ENCODE measurements at places on chromosomes 3 and 15. TPM values are rescaled to one million over a fixed set of nuclear protein-coding genes. Genes with fewer than 3 reads are reported as not detected.
A peak's percentile ranks its signal among the peaks of the same experiment; 100 is the strongest.

The SPATA12 gene
- total RNA-seq, result 0.43 TPM

The KAT2B gene
- total RNA-seq, result 27.5 TPM

The CAND2 gene
- 6.7 TPM for total RNA-seq

- no peaks in the 10 kb centered on the region for H3K27me3 ChIP-seq
- no peak overlapping the region for H3K4me3 ChIP-seq
- DNase-seq, result no peak
These were observed 37.1 kb upstream of the CCK start for GRCh38 chr3:42302924-42303634.

DNA sequence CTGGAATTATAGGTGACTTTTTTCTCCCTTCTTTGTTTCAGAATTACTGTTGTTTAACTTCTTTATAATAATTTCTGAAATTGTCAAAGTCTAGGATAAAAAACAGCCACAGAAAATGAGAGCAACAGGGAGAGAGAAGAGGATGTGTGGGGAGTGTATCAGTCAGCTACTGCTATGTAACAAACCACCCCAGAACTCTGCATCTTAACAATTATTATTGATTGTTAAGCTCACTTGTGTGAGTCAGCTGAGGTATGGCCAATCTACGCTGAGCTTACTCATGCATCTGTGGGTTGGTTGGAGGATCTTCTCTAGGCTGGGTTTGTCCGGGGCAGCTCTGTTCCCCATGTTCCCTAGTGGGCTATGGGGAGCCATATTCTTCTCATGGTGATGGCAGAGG lies 43.7 kb upstream of the CDV3 start:
- H3K27me3 ChIP-seq, result no peaks in the 10 kb centered on the region
- H3K4me3 ChIP-seq, result no peak overlapping the region
- H3K36me3 ChIP-seq, result no peaks in the 10 kb centered on the region
- H3K4me1 ChIP-seq, result no peaks in the 10 kb centered on the region

DNA sequence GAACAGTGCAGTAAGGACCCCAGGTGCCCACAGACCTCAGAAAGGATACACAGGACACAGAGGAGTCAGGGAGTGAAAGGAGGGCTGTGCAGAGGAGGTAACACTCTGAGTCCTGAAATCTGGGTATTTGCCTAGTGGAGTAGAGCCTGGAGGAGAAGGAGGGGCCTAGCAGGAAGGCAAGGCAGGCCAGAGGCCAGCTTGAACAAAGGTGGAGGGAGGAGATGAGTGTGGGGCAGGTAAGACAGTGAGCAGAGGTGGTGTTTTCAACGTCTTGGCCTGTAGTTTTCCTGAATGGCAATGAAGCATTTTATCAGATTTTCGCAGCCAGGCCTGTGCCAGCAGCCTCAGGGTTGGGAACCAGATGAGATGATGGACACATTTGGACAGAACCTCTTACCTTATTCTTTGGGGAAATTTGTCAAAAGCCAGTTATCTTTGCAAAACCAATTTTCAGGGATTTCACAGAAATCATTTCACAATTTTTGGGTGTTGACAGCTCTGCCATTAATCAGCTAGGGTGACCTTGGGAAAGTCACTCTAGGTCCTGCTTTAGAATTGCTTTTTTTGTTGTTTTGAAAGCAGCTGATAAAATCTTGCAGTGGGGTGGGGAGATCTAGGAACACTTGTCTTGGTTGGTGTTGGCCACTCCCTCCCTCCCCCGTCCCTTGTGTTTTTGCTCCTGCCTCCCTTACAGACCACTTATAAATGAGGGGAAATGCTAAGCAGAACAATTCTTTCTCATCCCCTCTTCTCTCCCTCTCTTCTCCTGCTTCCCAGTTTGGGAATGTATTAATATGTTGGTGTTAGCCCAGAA lies 38.4 kb downstream of the SPSB4 start:
- H3K27ac ChIP-seq, result no peak overlapping the region
- no peaks in the 10 kb centered on the region for H3K27me3 ChIP-seq

GRCh38 chr15:73021139-73021621 lies 31.1 kb upstream of the NEO1 start:
- no peak overlapping the region for H3K4me3 ChIP-seq
- DNase-seq, result no peak
- H3K36me3 ChIP-seq, result no peaks in the 10 kb centered on the region
- no peak overlapping the region for H3K27ac ChIP-seq
- H3K4me1 ChIP-seq, result no peaks in the 10 kb centered on the region
- no peaks in the 10 kb centered on the region for H3K27me3 ChIP-seq

- peak overlapping the region; percentile 43 for H3K27ac ChIP-seq
- no peaks in the 10 kb centered on the region for H3K36me3 ChIP-seq
- no peak overlapping the region for H3K4me3 ChIP-seq
- H3K27me3 ChIP-seq, result no peaks in the 10 kb centered on the region
These were observed 7.9 kb upstream of the TSEN2 start for GRCh38 chr3:12476238-12476897.

Measured in upper lobe of left lung (tissue), 6 donors.